ENCODE measurements at places on chromosomes 7 and 10.
A peak's percentile ranks its signal among the peaks of the same experiment; 100 is the strongest.

DNA sequence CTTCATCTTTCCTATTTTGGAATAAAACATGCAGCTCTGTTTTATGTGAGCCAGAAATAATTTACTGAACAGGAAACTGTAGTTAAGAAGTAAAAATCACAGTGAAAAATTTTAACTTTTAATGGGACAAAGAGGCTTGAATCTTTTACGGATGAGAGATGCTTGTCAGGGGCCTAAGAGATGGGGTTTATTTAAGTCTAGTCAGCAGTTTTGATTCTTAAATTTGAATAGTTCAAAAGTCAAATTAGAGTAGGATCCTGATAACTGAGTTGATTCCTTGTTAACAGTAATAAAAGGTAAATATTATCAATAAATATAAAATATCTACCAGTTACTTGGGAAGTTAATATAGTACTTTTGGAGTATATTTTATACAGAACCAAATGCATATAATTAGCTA lies 24.9 kb upstream of the CD36 start:
- no peak for DNase-seq

- no peak for DNase-seq
These were observed 289.7 kb downstream of the KLF6 start for GRCh38 chr10:3495281-3495680.

GRCh38 chr10:98272656-98273055 lies 4.7 kb upstream of the LOXL4 start:
- DNase-seq, result no peak

- no peak for DNase-seq
These were observed 73.4 kb downstream of the CPED1 start for GRCh38 chr7:121061677-121062582.

GRCh38 chr7:140773104-140773503 lies 76.6 kb downstream of the NDUFB2 start:
- DNase-seq, result no peak

- DNase-seq, result peak; percentile 1
These were observed 38.3 kb downstream of the AKR1B1 start for GRCh38 chr7:134420424-134421125.

- DNase-seq, result no peak
These were observed 1.5 kb downstream of the UNC5B start for GRCh38 chr10:71213761-71214440.

GRCh38 chr10:70323138-70323696 lies 39.4 kb upstream of the NPFFR1 start:
- no peak for DNase-seq

- no peak for DNase-seq
These were observed 1059.8 kb downstream of the LRMDA start for GRCh38 chr10:76491216-76491615.

- no peak for DNase-seq
These were observed 16.3 kb downstream of the FGF8 start for GRCh38 chr10:101759309-101760247.

DNA sequence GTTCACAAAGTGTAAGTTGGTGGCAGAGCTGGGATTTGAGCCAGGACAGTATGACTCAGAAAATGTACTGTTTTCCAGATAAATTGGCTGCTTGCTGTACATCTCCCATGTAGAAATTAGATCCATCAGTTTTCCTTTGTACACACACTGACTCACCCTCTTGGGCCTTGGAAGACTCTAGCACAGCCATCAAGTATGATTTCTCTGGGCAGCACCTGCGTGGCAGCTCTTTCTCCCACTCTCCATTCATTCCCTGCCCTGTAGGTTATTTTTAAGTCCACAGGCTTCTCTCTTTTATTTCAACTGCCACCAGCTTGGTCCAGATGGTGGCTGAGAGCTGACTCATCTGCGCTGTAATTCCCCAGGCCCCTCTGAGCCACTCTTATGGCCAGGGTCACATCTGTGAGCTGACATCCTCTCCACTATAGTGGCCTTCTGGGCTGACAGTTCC lies 28.3 kb upstream of the SDK1 start:
- DNase-seq, result no peak

- DNase-seq, result no peak
These were observed 80.0 kb downstream of the SHH start for GRCh38 chr7:155732286-155732685.

GRCh38 chr7:584122-584465 lies 64.4 kb upstream of the PDGFA start:
- DNase-seq, result peak; percentile 18

GRCh38 chr10:89019569-89020327 lies 29.1 kb downstream of the FAS start:
- no peak for DNase-seq

DNA sequence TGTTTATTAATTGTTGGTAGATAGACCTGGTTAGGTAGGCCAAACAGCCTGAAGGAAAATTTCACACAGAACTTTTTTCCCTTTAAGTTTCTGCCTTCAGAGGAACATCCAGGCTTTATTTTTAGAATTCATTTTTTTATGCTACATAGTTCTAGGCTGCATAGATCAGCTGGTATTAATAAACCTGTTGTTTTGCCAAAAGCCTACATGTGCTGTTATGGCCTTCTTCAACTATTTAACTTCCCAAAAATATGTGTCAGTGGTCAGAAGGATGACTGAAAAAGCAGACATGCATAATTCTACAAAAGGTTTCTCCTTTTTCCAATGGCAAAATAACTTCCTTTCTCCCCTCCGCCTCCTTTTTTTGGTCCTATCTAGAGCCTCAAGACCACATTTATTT lies 303.0 kb upstream of the DKK1 start:
- DNase-seq, result no peak

GRCh38 chr10:105650306-105650705 lies 1009.2 kb downstream of the SORCS3 start:
- DNase-seq, result no peak

DNA sequence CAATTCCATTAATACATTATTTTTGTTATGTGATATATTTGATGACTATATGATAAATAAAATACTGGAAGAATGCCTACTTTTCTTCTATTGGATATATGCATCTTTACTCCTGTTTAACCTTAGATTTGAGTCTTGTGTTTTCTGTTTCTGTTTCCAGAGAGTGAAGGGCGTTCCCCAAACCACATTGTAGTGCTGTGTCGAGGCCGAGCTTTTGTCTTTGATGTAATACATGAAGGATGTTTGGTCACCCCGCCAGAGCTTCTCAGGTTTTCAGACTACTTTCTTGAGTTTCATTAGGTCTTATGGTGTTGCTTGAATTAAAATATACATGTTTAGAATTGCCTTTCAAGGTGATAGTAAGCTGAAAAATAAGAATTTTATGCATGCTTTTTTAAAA lies 23.8 kb downstream of the CROT start:
- no peak for DNase-seq

GRCh38 chr7:1567896-1568510 lies 1.8 kb downstream of the PSMG3 start:
- no peak for DNase-seq

- peak; percentile 7 for DNase-seq
These were observed 8.9 kb downstream of the EEPD1 start for GRCh38 chr7:36161996-36162395.

GRCh38 chr10:124462348-124462695 lies 699 bp downstream of the LHPP start:
- DNase-seq, result no peak

GRCh38 chr7:104983076-104983577 lies 30.9 kb upstream of the KMT2E start:
- DNase-seq, result no peak

DNA sequence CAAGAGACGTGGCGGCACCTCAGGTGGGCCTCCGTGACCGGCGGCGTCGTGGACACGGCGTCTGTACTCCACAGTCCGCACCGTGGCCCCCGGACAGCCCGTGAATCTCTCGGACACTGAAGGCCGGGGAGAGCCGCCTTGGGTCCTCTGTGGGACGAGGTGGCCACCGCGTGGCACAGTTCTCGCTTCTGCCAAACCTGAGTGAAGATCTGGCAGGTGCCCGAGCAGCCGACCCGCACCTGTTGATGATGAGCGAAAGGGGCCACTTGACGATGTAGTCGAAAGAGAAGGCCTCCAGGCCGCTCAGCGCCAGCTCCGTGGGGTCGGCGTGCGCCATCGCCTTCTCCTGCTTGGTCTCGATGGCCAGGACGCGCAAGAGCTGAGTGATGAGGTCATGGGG lies 8.5 kb upstream of the ADAM8 start:
- DNase-seq, result no peak

DNA sequence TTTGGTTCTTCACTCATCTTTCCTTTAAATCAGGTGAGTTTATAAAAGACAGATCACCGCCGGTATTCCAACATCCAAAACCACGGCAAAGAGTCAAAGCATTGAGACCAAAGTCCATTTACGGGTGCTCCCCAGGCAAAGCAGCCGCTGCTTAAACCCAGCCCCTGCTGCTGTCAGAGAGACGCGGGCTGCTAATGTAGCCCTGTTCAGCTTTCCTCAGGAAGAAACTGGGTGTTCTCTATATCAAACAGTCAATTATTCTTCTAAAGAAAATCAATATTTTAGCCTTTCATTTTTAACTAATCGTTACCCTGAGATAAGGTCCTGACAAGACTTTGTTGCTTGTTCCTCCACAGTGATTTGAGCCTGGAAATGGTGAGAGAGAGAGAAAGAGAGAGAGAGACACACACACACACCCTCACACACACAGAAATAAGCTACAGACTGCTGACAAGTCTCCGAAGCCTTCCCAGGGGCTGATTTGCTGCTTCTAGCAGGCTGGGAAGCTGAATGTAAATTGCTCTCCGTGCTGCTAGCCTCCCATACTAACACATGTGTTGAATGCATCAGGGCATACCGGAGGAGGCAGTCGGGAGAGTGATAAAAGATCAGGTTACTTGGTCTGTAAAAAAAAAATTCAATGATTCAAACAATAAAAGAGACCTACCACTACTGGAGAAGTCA lies 183.0 kb upstream of the ANK3 start:
- no peak for DNase-seq

DNA sequence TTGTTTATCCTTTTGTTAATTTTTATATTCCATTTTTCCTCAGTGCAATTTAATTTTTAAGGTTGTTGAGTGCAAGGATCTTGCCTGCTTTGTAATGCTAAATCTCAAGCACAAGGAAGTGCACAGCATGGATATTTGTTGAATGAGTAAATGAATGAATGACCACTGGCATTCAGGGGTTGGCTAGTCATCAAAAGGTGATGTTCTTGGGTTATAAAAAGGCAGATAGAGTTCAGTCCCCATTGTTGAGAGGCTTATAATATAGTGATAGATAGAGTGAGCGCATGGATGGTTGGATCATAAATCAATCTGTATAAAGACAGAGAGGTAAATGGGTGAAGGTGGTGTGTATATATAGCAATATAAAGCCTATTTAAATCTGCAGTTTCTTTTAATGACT lies 193.2 kb upstream of the KLF6 start:
- no peak for DNase-seq

DNA sequence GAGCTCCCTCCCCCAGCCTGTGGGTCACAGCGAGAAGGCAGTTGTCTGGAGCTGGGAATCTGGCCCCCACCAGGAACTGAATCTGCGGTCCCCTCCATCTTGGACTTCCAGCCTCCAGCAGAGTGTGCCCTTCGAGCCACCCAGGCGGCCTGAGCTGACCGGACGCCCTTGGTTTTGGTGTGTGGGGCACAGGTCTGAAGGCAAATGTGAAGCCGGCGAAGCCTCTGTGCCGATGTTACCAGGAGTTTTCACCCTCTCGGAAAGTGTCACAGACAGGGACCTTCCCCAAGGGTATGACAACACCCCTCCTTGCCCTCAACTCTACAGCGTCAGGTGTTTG lies 109.1 kb downstream of the DNAJB6 start:
- no peak for DNase-seq

DNA sequence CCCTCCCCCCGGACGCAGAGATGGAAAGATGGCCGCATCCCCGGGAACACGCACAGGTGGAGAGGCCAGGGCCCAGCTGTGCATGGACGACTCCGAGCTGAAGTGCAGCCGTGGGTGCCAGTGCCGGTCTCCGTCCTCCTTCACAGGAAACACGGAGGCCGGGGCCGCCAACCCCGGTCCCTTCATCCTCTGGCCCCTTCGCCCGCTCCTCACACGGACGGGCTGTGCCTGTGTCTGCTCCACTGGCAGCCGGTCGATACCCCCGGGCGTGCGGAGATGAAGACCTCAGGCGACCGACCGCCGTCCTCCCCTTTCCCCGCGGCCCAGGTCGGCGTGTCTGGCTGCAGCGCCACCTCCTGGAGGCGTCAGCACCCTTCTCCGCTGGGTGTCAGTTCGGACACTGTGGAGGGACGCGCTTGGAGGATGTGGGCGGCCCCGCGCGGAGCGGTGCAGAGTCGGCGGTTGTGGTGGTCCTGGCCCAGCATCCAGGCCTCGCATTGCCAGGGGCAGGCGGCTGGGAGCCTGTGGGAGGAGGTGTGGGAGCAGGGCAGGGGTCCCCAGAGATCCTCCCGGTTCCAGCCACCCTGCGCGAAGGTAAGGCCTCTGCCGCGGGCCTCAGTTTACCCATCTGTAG lies 9.9 kb downstream of the ZNF511 start:
- peak; percentile 59 for DNase-seq

Data from AML-193 (cell line).